A375 (cell line): ENCODE measurements at places on chromosomes 7 and 10. TPM values are rescaled to one million over a fixed set of nuclear protein-coding genes. Genes with fewer than 3 reads are reported as not detected.

Gene COA1
- 153 and 163 TPM in 2 replicates for total RNA-seq

Gene GSTO2
- 0.29 and 1.4 TPM in 2 replicates for total RNA-seq

Gene WDFY4
- 0.26 TPM in 1 of 2 replicates, not detected in the other for total RNA-seq

Gene TMEM176B
- total RNA-seq, result not detected in 2 replicates

Gene LRRC61
- not detected in 2 replicates for total RNA-seq

Gene C10orf53
- total RNA-seq, result not detected in 2 replicates
